HCEC 1CT (cell line): ENCODE measurements at places on chromosomes 16 and 17.
A peak's percentile ranks its signal among the peaks of the same experiment; 100 is the strongest.

DNA sequence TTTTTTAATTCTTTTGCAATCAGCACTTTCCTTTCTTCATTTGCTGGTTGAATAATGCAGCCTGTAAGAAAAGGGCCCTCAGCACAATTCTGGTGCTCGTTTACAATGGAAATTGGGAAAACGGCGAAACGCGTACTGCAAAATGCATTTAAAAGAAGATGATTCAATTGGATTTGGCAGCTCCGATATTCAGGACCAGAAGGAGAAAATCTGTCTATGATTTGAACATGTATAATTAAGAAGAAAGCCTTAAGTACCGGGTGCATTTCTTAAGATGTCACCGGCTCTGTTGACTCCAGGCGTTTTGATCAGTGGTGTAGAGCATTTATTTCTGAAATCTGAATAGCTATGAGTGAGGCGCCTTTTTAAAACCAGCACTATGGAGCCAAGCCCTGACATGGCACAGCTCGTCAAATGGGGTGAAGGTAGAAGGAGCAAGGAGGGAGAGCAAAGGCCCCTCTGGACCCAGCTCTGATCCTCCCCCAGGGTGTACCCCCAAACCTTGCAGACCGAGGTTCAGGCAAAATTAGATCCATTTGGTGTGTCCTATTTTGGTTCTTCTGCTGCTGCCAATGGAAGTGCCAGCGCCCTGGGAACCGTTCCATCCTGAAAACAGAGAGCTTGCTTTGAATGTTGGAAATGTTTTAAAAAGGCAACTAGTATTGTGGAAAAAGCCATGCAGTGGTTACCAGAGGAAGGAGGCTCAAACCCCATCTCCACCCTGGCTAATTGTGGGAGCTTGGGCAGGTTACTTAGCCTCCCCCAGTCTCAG, 161.4 kb upstream of the RPL38 start:
- no peak for DNase-seq

DNA sequence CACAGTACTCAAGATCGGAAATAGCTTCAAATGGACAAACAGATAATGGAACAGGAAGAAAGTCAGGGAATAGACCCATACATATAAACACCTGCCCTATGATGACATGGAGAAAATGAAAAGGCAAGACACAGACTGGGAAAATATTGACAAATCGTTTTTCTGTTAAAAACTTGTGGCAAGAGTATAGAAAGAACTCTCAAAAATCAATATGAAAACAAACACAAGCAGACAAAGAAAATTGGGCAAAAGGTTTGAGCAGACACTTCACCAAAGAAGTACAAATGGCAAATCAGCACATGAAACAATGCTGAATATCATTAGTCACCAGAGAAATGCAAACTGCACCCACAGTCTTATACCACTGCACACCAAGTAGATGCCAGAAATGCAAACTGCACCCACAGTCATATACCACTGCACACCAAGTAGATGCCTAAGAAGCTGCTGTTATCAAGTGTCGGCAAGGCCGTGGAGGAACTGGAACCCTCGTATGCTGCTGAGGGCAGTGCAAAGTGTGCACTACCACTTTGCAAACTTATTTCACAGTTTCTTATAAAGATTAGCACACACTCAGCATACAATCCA, 123.5 kb upstream of the CHMP6 start:
- DNase-seq, result no peak

DNA sequence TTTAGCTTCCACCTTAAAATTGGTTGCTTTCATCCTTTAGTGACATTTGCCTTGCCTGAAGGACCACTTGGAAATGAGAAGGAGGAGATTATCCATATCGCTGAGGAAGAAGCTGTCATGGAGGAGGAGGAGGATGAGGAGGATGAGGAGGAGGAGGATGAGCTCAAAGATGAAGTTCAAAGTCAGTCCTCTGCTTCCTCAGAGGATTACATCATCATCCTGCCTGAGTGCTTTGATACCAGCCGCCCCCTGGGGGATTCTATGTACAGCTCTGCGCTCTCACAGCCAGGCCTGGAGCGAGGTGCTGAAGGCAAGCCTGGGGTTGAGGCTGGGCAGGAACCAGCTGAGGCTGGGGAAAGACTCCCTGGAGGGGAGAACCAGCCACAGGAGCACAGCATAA, 11.5 kb upstream of the TMEM106A start:
- no peak for DNase-seq

GRCh38 chr17:12553625-12554024, 112.1 kb upstream of the MYOCD start:
- no peak for DNase-seq

DNA sequence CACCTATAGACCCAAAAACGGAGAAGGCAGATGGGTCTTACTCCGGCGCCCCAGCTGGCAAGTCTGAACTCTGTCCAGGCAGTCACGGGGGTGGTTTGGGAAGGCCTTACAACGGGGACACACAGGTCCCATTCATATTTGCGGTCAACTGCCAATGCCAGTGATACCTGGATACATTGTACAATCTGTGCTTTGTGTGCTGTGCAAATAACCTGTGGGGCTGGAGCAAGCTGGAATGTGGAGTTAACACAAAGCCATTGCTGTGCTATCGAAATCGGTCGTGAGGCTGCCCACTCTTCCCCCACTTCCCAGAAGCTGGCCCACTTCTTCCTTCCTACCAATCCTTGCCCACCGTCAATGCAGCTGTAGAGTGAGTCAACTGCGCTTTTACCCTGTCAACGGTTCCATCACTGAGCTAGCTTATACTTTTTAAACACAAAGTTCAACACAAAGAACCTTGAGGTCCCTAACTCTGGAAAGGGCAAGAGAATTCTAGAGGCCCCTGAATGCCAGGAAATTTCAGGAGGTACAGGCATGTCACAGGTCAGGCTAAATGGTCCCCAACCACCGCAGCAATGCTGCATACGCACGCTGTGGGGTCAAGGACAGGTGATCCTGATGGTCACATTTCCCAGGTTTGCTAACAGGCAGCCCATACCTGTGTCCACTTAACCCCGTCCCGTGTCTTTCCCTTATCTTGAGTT, 122.8 kb downstream of the ZFHX3 start:
- DNase-seq, result no peak

DNA sequence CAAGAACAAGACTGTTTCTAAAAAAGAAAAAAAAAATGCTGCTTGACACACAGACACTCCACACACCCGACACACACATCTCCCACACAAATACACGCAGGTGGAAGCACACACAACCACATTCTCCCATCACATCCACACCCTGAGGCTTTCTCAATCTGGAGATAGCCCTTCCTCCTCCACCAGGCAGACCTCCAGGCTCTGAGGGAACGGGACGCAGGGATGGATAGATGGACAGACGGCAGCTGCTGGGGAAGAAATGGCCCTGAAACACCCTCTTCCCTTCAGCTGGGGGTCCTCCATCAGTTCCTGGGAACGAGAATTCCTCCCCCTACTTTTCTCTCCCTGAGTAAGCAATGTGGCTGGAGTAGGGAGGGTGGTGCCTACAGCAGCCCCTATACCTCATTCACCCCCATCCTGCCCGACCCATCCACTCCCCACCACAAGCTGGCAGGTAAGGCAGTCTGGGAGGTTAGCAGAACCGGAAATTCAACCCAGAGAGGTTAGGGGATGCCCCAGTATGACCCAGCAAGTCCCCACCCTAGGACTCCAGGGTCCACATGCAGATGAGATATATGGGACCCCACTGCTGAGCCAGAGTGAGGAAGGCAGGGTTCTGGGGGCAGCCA, 4.1 kb upstream of the LITAFD start:
- no peak for DNase-seq

DNA sequence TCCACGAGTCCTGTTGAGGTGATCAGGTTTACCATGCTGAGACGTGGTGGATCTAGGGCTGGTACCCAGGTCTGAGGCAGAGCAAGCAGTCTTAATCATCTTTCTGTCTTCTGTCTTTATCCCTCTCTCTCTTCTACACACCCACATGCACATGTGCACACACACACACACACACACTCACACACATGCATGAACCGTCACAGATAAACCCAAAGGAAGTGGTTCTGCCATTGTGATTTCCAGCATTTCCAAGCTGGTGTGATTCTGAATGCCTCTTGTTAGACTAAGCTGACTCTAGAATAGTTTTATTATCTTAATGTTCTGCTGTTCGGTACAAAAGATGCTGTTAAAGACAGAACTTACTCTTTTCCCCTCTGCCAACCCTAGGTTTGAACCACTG, 411.8 kb upstream of the SALL1 start:
- DNase-seq, result no peak

DNA sequence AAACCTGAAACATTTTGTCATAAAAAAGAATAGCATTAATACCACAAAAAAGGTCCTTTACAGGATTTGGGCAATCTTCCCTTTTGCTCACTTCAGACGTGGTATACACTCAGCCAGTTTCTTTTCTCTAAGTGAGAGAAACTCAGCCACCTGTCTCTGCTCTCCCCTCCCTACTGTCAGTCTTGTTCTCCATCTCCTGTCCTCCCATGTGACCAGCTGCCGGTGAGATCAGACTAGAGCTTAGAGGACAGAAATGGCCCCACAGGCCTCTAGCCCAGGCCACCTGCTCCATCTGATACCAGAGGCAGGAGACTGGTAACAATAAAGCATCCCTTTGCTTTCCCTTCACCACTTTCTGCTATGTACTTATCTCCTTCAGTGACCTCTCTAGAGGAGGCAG, 34.9 kb downstream of the CMC2 start:
- DNase-seq, result no peak

DNA sequence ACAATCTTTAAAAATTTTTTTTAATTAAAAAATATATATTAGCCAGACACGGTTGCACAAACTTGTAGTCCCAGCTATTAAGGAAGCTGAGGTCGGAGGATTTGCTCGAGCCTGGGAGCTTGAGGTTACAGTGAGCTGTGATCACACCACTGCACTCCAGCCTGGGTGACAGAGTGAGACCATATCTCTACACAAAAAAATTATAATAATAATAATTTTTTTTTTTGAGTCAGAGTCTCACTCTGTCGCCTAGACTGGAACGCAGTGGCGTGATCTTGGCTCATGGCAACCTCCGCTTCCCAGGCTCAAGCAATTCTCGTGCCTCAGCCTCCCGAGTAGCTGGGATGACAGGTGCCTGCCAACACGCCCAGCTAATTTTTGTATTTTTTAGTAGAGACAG, 23.8 kb downstream of the LITAF start:
- no peak for DNase-seq

GRCh38 chr17:1882836-1883235, 53.0 kb downstream of the RPA1 start:
- peak; percentile 39 for DNase-seq

DNA sequence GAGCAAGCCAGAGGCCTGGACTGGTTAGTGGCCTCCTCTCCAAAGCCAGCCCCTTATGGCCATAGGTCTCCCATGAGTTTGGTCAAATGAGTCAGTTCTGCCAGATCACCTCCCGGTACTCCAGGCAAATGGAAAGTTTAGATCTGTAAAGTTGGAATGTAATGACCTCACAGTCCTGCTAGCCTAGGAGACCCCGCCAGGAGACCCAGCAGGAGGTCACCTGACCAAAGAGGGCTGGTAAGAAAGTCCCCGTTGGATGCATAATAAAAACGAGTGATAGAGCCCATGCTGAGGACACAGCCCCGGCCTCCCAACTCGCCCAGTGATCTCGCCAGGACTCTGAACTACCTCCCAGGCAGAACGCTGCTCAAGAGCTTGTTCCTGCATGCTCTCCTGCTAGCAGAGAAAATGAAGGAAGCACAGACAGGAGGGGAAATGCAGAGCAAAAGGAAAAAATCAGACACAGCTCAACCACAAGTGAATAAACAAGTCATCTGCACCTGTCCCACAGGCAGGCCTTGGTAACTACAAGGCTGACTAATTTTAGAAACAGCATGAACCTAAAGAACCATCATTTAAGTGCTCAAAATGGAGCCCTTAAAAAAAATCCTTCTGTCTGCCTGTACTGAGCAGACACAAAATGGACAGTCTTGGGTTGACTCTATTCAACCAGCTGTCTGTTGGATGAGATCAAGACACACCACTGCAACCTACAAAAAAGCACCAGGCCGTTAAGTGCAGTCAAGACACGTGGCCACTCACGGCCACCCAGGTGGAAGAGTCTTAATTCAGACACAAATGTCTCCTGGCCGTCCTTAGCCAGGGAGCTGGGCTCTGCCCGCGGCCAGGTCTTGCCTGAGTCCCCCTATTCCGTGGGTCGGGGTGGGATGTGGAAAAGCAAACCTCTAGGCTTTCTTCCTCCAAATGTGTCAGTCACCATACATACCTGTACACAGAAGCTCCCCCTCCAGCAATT, 9.2 kb downstream of the CDIP1 start:
- no peak for DNase-seq

GRCh38 chr17:1005361-1005946, 8.5 kb downstream of the TIMM22 start:
- no peak for DNase-seq

- DNase-seq, result no peak
Observed at GRCh38 chr17:51817117-51817516, 341.4 kb downstream of the CA10 start.

- peak; percentile 49 for DNase-seq
Observed at GRCh38 chr16:24544640-24545039, 5.3 kb downstream of the RBBP6 start.

DNA sequence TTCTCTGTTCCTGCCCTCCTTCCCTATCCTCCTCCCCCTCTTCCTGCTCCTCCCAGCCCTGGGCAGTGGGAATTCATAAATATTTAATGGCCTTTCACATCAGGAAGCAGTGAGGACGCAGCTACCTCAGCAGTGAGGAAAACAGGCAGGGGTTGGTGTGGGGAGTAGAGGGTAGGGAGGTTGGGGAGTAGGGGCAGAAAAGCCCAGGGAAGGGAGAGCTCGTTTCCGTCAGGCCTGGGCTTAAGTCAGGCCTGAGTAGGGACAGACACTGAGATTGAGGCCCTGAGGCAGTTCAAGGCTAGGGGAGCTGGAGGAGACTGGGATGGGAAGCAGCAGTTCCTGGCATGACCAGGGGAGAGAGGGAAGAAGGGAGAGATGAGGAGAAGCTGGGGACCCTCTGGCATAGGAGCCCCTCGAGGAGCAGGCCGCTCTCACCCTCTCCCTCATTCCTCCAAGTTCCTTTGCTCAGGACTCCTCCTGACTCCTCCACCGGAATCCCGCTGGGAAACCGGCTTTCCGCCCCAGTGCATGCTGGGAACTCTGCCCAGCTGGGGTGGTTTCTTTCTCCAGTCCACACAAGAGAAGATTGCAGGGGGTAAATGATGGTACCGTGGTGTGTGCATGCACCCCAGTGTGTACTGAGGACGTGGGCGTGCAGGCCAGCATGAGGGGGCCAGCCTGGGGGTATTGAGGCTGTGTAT, 6.2 kb downstream of the SAMD14 start:
- no peak for DNase-seq

- DNase-seq, result no peak
Observed at GRCh38 chr16:89920723-89921122, 2.1 kb downstream of the MC1R start.
